ENCODE measurements at places on chromosomes 4 and X.

DNA sequence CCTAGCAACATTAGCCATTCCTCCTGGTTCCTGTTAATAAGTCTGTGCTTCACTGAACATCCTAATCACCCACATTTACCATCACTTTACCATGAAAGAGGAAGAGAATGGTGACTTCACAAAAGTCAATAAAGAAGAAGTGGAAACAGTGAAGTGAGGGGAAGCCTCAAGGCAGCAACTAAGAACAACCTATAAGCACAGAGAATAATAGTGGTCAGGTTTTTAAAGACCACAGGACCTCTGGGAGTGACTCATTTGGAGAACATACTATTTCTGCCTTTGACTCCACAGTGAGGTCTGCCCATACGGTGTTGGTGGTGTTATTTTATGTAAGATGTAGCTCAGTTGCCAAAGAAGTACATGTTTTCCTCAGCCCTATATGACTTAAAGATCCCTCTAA is 86.0 kb upstream of the TET2 start:
- peak; percentile 40 for DNase-seq

- no peak for DNase-seq
These were observed 96.8 kb upstream of the MAP9 start for GRCh38 chr4:155473420-155474095.

GRCh38 chrX:79107891-79108718 is 36.4 kb upstream of the GPR174 start:
- no peak for DNase-seq

DNA sequence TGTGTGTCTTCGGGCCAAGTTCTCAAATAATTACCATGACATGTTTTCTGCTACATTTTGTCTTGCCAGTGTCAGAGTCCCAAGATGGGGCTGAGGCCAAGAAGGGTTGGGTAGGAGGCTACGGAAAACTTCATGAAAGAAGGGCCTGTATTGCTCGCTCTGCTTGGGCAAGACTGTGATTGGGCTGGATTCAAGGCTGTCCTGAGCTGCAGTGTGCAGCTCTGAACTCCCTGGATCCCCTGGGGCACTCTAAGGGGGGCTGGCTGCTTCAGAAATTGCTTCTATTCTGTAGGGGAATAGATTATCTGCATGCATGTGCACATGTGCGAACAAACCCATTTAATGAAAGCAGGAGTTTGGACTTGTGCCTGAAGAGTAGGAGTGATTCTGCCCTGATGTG is 13.6 kb downstream of the TSPAN6 start:
- no peak for DNase-seq

GRCh38 chr4:1447676-1448588 is 41.7 kb upstream of the NKX1-1 start:
- DNase-seq: no peak

- no peak for DNase-seq
These were observed 11.2 kb upstream of the FREM3 start for GRCh38 chr4:143711543-143712154.

DNA sequence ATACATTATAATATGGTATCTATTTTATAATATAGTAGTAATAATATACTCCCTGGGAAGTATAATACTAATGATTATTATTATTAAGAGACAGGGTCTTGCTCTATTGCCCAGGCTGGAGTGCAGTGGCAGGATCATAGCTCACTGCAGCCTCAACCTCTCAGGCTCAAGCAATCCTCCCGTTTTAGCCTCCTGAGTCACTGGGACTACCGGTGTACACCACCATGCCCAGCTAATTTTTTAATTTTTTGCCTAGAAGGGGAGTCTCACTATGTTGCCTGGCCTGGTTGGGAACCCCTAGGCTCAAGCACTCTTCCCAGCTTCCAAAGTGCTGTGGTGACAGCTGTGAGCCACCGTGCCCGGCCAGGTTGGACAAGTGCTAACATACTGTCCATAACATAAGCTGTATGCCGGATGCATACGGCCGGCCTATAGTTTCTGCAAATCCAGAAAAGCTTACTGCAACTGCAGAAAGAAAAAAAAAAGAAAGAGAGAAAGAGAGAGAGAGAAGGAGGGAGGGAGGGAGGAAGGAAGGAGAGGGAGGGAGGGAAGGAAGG is 94.2 kb upstream of the PPP2R3B start:
- DNase-seq: no peak

DNA sequence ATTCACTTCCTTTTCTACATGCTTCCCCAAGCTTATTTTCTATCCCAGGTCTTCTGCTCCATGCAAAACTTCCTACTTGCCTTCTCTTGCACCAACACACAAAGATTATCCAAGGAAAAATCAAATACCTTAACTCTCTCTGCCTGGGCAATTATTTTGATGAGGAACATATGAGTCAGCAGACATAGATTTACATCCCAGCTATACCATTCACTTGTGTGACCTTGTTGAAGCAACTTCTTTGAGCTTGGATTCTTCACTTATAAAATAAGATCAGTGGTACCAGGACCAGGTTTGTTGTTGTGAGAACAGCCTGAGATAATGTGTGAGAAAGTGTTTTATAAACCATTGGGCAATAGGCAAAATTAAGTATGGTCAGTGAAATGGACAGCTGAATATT is 39.1 kb upstream of the TMEM192 start:
- no peak for DNase-seq
